PC-3 (cell line): ENCODE measurements at places on chromosomes 11 and 22.

- no peak for DNase-seq
These were observed 7.7 kb upstream of the SCGB1D1 start for GRCh38 chr11:62182147-62182891.

DNA sequence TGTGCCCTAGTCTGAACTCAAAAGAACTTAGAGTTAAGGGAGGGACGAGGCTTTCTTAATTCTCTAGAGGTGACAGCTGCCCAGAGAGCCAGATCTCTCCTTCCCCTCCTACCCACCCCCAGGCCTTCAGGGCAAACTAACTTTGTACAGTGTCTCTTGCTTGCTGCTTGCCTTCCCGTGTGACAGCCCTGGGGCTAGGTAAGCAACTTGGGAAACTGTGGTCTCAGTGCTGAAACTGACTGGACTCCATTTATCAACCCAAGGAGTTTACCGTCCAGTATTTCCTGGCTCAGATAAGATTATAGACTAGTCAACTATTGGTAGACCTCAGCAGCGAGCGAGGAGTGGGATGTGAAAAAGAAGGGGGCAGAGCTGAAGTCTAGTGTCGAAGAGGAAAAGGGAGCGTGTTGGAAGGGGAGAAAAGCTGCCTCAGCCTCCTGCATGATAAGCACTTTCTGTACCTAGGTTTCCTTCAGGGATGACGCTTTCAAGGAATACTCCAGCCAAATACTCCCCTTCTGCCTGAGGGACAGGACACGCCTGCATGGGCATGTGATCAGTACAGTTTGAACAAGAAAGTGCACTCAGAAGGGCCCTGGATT, 43.3 kb upstream of the WEE1 start:
- no peak for DNase-seq

DNA sequence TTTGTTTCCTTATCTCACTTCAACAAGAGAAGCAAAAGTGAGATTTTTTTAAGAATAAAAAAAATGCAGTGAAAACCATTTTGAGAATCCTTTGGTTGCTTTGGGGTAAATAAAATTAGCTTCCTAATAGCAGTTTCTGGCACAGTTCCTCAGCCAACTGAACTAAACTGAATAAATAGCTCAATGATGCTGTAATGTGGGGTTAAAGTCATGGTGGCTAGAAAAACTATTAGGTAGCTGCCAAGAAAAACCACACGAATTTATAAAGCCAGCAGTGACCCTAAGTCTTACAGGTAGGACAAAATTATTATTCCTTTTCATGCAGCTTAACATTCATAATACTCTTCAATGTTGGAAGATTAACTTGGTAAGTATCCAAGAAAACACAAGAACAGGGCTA, 142.4 kb downstream of the APIP start:
- DNase-seq, result peak; percentile 76

DNA sequence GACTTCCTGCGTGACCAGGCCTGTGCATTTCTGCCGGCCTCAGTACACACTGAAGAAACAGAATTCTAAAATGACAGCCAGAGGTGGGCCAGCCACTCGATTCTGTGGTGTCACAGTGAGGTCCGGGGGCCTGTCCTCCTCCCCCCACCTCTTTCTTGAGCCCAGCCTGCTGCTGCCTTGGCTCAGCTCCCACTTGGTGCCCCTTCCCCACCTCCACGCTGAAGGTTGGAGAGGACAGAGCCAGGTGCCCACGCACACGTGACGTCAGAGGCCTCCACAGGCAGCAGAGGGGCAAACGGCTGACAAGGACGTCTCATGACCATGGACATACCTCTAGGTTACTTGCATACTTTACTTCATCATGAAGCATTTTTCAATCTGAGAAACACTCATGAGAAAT, 78.0 kb upstream of the SHANK2 start:
- DNase-seq, result no peak

DNA sequence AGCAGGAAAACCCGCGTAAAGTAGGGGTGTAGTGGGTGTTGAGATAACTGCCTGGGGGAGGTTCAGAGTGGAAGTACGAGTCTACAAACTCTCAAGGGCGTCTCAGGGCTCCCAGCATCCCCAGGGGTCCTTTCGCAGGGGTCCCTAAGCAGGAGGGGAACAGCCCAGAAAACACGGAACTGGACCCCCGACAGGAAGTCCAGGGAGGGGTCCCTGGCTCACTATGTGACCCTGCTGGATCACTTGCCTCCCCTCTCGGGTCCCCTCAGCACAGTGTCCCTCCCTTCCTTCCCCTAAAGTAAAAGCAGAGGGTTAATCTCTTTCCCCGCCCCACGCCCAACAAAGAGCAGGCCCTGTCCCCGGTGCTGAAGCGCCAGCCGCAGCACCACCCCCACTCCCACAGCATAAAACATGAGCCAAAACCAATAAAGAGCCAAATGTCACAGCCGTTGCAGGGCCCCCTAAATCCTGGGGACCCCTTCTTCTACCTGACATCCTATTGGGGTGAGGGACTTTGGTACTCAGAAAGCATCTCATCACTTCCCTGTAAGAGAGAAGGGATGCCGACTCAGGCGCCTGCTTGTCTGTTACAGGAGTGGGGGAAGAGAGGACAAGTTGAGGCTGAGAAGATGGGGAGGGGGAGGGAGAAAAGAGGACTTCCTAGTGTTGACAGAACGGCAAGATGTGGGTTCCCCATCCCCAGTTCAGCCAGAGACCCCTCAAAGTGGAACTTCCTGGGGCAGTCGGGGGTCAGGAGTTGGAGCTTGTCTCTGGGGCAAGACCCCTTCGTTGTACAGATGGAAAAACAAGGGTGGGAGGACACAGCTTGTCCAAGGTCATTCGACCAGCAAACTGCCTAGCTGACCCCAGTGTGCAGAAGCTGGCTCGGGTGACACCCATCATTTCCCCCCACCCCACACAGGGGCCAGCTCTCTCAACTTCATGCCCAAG, 1.4 kb upstream of the NEFH start:
- DNase-seq, result no peak

DNA sequence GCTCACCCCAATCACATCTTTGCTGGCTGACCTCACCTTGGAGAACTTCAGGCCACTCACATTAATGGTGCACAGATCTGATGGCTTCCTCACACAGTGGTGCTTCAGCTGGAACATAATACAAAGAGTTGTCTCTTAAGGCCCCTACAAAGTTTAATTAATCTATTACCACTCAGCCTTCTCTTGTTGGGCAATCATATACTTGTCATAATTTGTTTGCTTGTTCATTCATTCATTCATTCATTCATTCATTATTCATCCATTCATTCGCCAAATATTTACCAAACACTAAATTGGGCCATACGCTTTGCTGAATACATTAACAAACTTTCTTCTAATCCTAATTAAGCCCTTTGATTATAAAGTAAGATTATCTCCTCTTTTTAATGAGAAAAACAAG, 15.1 kb downstream of the XRRA1 start:
- DNase-seq, result no peak

GRCh38 chr11:36945384-36945783, 347.3 kb upstream of the RAG2 start:
- peak; percentile 16 for DNase-seq
